ENCODE measurements at places on chromosomes 2 and 18.

- DNase-seq = no peak
Observed at GRCh38 chr2:42812899-42813479, 20.6 kb upstream of the HAAO start.

GRCh38 chr2:33529771-33530481 is 53.5 kb downstream of the RASGRP3 start:
- no peak for DNase-seq

DNA sequence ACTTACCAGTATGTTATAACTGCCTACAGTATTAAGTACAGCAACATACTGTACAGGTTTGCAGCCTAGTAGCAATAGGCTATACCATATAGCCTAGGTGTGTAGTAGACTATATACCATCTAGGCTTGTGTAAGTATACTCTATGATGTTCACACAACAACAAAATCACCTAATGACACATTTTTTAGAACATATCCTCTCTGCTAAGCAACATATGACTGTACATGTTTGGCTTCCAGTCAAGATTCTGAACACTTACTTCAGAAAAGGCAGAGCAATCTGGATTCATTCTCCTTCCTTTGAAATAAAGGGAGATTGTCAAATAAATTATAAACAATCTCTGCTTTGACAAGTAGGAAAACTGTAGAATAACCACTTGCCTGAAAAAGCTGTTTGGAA is 81.8 kb downstream of the EXOC6B start:
- no peak for DNase-seq

DNA sequence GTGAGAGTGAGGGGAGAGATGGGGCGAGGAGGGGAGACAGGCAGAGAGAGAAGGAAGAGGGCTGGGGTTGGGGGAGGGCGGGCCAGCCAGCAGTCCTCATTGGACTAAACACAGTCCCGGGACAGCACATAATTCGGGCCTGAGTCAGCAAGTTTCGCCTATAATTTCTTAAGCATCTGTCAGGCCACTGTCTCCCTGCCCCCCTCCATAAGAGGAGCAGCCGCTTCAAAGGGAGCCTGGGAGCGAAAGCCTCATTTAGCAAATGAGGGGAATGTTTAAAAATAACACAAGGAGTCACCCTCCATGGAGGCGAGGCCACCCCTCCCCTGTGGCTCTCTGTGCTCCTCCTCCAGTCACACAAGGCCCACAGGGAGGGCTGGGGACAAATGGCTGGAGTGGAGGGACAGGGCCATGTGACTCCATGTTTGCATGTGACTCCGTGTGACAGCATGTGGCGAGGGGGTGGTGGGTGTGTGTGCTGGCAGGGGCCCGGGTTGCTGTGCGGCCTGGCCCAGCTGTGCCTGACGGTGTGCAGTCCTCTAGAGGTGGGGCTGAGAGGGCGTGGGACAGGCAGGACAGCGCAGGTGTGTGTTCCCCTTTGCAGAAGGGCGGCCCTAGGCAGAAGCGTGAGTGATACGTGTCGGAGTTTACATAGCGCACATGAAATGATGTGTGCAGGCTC is 162.4 kb downstream of the CELF4 start:
- DNase-seq = no peak

GRCh38 chr18:78992041-78993011 is 12.7 kb downstream of the SALL3 start:
- no peak for DNase-seq

DNA sequence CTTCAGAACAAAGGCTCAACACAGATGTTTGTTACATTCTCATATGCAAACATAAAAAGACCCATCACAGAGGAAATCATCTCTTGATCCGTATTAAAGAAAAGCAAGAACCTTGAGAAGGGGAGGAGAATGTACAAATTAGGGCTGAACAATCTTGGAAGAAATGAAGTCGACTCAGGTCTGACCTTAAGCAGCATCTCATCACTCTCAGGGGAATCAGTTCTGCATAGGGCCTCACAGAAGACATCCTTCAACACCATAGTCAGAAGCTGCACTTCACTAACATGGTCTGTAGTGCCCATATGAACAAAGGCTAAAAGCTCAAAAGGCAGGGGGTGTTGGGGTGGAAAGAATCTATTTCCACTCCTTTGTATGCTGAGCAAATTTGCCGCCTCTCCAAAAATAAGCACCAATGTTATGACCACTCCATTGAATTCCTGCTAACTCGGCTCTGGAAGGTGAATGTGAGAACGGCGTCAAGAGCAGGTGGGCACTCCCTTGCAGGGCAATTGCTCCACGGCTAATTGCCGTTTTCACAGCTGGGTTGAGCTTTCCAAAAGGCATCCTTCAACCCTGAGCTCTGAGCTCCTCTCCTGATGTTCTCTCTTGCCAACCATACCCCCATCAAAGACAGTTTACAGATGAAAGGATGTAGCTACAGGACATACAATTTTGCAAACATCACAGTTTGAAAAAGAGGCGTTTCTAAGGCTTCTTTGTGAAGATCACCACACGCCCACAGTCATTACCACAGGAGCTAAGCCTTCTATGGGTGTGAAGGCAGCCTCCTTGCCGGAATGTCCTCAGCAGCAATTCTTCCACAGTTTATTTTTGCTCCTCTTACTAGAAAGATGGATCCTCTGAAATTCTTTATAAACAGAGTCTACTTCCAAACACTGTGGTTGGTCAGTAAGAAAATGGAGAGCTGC is 10.0 kb downstream of the KLF7 start:
- DNase-seq = no peak

GRCh38 chr2:3272761-3273160 is 104.9 kb downstream of the EIPR1 start:
- no peak for DNase-seq

DNA sequence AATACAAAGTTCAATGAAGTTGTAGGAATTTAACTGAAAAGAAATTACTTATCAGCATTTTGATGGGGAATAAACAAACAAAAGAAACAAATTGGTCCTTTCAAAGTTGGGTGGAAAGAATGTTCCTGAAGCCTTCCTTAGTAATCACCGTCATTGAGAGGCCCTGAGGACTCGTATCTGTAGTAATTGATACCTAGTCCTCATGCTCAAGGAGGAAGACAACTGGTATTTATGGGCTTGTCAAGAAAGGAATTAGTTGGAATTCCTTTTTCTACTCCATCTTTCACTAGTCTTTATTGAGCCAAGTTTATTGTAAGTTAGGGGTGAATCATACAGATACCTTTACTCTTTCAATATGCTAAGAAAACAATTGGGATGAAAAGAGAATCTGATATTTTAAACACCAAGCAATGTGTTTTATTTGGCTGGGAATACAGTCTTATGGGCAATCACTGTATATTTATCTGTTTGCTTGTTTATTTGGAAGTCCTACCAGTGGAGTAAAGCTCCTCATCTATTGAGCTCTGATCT is 324.8 kb downstream of the ARHGAP15 start:
- no peak for DNase-seq

- no peak for DNase-seq
Observed at GRCh38 chr18:37447962-37448888, 117.4 kb downstream of the CELF4 start.

DNA sequence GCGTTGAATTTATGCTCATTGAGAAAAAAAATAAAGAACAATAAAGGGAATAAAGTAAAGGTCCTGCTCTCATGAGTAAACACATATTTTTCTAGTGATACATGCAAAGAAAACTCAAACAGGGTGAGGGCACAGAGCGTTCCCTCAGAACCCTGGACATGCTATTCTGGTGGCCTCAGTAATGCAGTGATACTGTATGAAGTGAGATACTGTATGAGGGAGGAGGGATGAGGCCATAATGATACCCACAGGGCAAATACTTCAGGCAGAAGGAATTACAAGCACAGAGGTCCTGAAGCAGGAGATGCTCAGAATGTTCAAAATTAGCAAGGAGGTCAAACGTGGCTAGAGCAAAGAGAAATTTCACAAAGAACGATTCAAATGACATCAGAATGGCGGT is 28.4 kb upstream of the RNU4ATAC start:
- no peak for DNase-seq

DNA sequence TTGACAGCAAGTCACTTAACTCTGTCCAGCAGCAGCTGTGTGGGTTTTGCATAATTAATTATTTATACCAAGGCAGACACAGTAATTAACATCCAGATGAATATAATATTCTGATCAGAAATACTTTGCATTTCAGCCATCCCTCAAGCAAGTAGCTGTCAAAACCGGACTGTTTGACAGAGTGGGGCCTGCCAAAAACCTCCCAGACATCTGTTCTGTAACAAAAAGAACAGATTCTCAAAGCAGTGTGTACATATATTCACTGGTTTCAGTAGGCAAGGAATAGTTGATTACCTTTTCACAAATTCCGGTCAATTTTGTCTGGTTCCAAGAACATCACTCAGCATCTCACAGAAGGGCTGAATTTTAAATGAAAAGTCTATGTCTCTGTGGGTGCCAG is 291.6 kb downstream of the CMPK2 start:
- no peak for DNase-seq

- DNase-seq = no peak
Observed at GRCh38 chr18:74381621-74382295, 66.1 kb downstream of the C18orf63 start.

GRCh38 chr18:51009072-51009471 is 20.9 kb upstream of the SMAD4 start:
- no peak for DNase-seq

DNA sequence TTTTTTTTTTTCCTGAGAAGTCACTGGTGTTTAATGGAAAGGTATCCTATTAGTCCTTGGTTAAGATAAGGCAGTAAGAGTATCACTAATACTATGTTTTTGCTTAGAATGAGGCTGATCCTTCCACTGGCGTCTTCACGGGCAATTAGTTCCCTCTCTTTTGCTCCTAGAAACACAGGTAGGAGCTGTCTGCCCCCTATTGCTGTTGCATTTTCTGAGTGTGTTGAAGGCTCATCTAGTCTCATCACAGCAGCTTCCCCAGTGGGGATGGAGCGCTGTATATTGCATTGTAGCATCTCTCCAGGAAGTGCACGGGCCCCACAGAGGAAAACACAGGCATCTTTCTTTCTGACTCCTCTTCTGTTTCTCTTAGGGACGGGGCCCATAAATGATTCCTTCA is 145.0 kb downstream of the NAPG start:
- DNase-seq = no peak

- DNase-seq = no peak
Observed at GRCh38 chr2:80887841-80888378, 583.4 kb upstream of the LRRTM1 start.

Data from stimulated activated CD4-positive, alpha-beta T cell treated with anti-CD3 and anti-CD28 coated beads, Interleukin-4, amount 100 ng/mL, for 1 hour (primary cell).